ENCODE measurements at places on chromosomes 7 and 10.

GRCh38 chr10:75857269-75857846 is 425.9 kb downstream of the LRMDA start:
- DNase-seq = no peak

- DNase-seq = no peak
Measured at GRCh38 chr7:155073922-155074321, 3.8 kb downstream of the HTR5A start.

- no peak for DNase-seq
Measured at GRCh38 chr10:126919426-126919825, 14.2 kb downstream of the DOCK1 start.

DNA sequence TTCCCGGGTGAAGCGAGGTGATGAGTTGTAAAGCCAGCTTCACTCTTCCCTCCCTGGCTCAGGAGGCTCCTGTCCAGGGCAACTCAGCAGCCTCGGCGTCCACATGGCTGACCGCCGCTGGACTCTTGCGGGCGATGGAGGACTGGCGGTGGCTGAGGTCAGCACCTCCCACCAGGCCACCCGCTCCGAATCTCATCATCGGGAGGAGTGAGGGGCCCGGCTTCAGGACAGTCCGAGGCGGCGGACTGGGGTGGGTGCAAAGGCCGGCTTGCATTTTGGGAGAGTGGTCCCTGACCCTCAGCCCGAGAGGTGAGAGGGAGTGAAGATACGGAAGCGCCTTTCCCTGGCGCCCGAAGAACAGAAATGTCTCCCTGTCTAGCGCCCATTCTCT is 759 bp downstream of the DNAJB12 start:
- DNase-seq = no peak

GRCh38 chr10:100693821-100694220 is 51.6 kb upstream of the PAX2 start:
- DNase-seq = no peak

DNA sequence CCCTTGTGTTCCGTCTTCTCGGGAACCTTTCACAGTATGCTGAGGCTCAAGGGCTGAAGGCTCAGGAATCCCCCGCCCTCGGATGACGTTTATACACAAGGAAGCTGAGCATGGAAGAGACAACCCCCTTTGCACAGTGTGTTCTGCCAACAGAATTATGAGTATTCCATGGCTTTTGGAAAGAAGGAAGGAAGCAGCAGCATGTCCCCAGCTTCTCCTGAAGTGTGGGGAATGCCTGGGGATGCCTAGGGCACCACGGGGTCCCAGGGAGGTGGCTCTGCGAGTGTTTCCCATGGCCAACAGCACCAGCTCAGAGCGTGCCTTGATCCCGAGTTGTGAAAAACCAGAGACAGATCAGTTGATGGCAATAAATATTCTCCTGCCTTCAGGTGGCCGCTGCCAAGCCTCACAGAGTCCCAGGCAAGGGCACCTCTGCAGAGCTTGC is 88.8 kb upstream of the DDC start:
- DNase-seq = peak; percentile 95
